Esophagus squamous epithelium (tissue), 5 donors: ENCODE measurements at places on chromosomes 2 and 18. TPM values are rescaled to one million over a fixed set of nuclear protein-coding genes. Genes with fewer than 3 reads are reported as not detected.

DNA sequence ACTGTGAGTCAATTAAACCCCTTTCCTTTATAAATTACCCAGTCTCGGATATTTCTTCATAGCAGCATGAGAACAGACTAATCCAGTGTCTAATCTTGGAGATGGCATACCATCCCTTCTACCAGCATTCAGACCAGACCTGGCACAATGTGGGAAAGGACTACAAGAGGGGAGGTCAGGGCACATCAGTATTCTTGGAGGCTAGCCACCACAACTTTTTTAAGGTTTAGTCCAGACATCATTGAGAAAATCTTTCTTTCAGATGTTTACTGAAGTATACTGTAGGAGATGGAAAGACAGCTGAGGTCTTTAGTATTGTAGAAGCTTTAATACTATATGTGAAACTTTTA, 4.0 kb downstream of the RALB start:
- H3K27me3 ChIP-seq: no peaks in the 10 kb centered on the region
- no peak overlapping the region for H3K27ac ChIP-seq
- DNase-seq: no peak
- peaks cover 6% of the 10 kb centered on the region for H3K4me1 ChIP-seq

DNA sequence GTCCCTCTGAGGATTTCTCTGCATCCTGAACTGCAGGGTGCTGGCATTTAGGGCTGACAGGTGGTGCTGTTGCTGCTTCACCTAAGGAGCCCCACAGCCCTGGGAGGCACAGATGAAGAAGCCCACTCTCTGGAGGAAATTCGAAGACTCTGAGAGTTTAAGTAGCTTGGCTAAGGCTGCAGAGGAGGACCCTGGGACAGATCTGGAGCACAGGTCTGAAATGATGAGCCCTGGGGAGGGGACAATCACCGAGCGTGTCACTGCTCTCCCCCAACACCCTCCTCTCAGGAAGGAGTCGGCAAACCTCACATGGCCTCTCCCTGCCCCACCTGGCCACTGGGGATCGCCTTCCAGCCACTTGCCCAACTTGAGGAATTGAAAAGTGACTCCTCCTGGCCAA, 18.6 kb downstream of the CYP27C1 start:
- H3K27ac ChIP-seq: no peak overlapping the region
- no peak overlapping the region for H3K4me3 ChIP-seq
- H3K27me3 ChIP-seq: peaks cover 5% of the 10 kb centered on the region
- no peak for DNase-seq

DNA sequence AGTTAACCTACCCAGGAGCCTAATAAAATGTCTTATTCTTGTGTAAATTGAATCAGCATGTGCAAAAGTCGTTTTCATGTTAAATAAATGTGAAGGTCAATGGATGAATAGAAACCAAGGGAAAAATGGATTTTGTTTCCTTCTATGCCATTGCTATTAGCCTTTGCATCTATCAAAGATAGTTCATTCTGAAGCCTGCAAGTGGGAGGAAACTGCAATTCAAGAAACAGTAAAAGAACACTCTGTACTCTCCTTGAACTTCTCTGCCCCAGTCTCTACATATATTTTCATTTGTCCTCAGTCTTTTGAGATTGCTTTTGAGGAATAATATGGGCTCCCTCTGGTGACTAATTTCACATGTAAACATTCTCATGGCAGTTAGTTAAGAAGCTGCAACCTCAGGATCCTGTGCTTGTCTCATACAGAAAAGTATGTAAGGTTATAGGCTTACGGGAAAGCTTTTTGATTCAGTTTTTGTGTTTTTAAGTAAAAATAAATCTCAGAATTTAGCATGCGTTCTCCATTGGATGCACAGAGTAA, 1590.0 kb upstream of the LRRTM1 start:
- H3K4me3 ChIP-seq: no peak overlapping the region
- no peaks in the 10 kb centered on the region for H3K36me3 ChIP-seq
- H3K27me3 ChIP-seq: no peaks in the 10 kb centered on the region
- no peak for DNase-seq
- H3K4me1 ChIP-seq: no peaks in the 10 kb centered on the region
- no peak overlapping the region for H3K27ac ChIP-seq

The CIB4 gene
- not detected for total RNA-seq

The THAP4 gene
- total RNA-seq: 40.7 TPM
